ENCODE measurements at places on chromosomes 2 and 18.

DNA sequence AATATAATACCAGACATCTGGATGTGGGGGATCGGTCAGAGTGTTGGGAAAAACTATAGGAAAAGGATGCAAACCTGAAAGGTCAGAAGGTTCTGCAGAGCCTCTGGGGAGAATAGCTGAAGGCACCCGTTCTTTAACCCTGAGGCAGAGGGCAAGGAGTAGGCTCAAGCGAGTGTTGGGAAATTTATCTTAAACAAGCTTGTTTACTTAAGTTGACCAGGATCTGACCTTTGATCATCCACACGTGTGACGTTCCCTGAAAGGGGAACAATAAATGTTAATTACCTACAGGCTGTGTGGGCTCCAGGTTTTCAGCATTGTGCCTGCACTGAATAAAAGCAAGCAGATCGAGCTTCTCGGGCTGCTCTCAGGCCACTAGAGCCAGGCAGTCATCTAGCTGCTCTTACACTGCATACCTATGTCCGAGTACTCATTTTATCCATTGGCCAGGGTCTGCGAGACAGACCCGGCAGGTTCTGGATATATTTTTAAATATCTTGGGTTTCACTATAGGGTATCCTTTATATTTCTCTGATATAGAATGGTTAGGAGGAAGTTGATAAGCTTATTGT, 400.6 kb upstream of the CHST9 start:
- no peak for DNase-seq

DNA sequence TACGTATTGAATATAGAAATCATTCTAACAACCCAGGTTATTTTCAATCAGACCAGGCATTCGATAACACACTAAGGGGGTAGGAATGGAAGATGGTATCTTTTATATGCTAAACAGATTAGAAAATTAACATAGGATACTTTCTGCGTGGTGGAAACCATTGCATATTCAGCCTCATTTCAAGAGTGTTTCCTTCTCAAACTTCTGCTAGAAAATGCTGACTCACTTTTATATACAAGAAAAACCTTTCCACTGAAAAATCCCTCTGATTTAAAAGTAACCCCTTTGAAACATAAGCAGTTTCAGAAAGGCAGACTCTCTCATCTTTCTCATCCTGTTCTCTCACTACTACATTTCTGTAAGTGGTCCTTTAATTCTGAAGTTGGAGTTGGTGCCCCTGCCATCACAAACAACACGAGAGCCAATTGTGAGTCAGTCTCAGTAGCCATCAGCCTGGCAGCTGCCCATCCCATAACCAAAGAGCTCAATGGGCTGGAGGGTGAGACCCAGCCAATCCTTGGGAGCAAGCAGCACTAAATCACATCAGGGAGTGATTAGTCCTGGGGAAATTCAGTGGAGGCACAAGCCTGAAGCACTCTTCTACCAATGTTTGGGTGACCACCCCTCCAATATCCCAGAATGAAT, 343.1 kb downstream of the CELF4 start:
- no peak for DNase-seq

- DNase-seq = no peak
Observed at GRCh38 chr2:134341476-134341875, 87.6 kb downstream of the MGAT5 start.

GRCh38 chr18:67672716-67673115, 156.2 kb upstream of the DSEL start:
- DNase-seq = no peak

DNA sequence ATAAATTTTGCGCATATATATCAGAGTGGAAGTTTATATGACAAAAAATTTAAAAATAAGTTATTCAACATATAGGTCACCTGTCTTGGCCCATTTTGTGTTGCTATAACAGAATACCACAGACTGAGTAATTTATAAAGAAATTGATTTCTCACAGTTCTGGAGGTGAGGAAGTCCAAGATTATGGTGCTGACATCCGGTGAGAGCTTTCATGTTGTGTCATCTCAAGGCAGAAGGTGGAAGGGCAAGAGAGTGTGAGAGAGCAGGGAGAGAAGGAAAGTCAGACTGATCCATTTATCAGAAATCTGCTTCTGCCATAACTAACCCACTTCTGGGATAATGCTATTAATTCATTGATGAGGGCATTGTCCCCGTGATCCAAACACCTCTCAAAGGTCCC, 9.0 kb upstream of the FEZ2 start:
- no peak for DNase-seq

DNA sequence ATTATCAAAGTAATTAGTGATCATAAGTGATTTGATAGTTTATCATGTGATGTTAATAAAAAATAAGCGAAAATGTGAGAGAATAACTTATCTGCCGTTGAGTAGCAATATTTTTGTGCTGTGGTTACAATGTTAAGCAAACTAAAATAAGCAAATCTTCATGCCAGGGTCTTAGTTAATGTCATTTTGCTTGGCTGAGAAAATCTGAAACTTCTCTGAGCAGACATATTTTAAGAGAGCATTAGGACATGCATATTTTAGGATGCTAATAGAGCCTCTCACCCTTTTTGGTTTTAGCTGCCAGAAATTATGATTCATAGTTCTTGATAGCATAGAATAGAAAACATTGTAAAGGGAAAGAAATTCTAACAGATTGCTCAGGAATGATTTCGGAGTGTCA, 233.5 kb upstream of the ZEB2 start:
- no peak for DNase-seq

DNA sequence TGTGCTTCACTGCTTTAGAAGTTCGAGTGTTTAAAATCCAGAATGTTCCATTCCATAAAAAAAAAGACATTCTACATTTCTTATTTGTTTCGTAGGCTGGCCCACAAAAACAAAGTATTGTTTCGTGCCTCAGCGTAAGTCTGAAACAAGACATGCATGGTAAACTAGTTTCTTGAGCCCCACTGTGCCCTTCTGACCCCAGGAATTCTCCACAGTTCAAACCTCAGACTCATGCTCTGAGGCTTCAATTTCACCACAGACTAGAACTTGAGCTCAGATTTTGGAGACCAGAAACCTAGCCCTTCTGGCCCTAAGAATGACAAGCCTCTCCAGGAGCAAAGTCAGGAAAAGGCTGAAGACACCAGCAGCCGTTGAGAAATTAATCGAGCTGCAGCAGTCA, 151.5 kb downstream of the SLC8A1 start:
- no peak for DNase-seq

GRCh38 chr2:181777734-181778133, 97.4 kb upstream of the NEUROD1 start:
- no peak for DNase-seq

GRCh38 chr2:176149481-176149938, 1.8 kb upstream of the HOXD4 start:
- no peak for DNase-seq

- DNase-seq = no peak
Observed at GRCh38 chr2:86413296-86414094, 27.7 kb upstream of the KDM3A start.

DNA sequence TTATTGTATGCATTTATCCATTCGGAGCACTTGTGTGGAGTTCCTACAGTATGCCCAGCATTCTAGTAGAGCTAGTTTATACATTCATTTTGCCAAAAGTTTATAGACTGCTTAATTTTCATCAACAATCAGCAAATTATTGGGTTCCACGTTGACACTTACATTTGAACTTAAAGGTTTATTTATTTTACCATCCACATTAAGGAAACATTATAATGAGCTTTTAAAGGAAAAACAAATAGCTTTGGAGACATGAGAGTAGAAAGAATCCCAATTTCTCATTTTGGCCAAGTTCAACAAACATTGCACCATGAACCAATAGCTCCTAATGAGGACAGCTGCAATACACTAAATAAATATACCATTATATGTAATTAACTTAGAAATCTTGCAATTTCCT, 501.2 kb upstream of the SMIM21 start:
- DNase-seq = no peak

- DNase-seq = no peak
Observed at GRCh38 chr2:186027922-186028321, 289.3 kb downstream of the FSIP2 start.

GRCh38 chr2:176852667-176853066, 359.9 kb upstream of the HNRNPA3 start:
- DNase-seq = no peak

GRCh38 chr2:190408538-190409271, 550 bp downstream of the MFSD6 start:
- DNase-seq = peak; percentile 11

DNA sequence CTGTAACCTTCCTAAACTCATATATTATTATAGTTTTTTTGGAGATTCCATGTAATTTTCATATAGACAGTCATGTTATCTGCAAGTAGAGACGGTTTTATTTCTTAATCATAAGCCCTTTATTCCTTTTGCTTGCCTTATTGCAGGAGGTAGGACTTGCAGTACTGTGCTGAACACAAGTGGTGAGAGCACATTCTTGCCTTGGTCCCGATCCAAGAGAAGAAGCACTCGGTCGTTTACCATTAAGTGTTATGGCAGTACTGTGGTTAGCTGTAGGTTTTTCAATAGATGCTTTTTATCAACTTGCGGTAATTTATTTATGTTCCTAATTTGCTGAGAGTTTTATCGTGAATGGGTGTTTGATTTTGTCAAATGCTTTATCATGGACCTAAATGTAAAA, 305.7 kb downstream of the DYSF start:
- DNase-seq = peak; percentile 79

DNA sequence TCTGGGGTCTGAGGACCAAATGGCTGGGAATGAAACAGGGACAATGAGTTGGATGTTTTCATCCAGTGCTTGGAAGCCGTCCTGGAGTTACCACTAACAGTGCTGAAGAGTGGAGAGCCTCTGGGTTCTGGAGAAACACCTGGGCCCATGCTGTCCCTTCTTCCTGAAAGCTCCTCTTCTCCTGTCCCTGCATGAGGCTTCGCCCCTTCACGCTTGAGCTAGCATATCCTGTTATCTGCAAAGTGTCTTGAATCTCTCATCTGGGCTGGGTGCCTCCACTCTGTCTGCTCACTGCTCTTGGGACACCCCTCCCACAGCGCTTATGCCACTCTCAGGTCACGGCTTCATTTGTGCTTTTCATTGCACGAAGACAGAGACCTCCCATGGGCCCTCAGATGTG, 154.5 kb downstream of the MYCN start:
- DNase-seq = no peak

GRCh38 chr2:238338710-238339394, 18.5 kb downstream of the TRAF3IP1 start:
- DNase-seq = no peak

DNA sequence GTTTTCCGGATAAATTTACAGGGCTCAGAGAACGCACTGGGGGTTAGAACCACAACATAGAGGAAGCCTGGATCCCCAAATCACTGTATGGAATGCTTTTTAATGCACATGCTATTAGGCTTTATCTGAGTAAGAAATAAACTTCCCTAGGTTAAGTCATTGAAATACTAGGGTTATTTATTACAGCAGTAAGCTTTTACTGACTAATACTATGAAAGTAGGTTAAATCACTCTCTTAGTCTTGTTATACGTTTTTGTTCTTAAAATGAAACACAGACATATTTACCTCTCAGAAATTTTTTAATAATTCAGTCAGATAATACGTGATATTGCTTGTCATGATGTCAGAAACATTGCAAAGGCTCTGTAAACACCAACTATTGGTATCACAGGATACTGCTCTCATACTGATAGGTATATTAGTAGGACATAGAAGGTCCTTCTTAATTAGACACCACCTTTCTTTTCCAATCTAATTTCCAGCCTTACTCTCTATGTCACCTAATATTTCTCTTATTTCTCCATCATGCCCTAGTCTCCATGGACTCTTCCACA, 162.7 kb upstream of the NYAP2 start:
- no peak for DNase-seq

- peak; percentile 96 for DNase-seq
Observed at GRCh38 chr2:176552501-176553135, 283.4 kb downstream of the MTX2 start.

GRCh38 chr18:59270689-59271257, 2.5 kb downstream of the RAX start:
- no peak for DNase-seq

DNA sequence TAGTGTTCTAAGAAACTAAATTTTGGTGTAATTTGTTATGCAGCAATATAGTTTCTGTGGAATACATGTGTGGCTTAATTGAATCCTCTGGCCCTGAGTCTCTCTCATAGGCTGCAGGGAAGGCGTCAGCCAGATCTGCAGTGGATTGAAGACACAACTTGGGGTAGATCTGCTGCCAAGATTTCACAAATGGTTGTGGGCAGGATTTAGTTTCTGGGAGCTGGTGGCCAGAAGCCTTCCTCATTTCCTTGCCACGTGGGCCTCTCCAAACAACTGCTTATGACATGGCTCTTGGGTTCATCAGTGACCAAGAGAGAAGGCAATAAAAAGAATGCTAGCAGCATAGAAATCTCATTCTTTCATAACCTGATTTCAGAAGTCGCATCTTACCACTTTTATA, 28.2 kb downstream of the CCDC102B start:
- DNase-seq = peak; percentile 28

GRCh38 chr2:68756178-68756577, 21.6 kb downstream of the ARHGAP25 start:
- DNase-seq = no peak

DNA sequence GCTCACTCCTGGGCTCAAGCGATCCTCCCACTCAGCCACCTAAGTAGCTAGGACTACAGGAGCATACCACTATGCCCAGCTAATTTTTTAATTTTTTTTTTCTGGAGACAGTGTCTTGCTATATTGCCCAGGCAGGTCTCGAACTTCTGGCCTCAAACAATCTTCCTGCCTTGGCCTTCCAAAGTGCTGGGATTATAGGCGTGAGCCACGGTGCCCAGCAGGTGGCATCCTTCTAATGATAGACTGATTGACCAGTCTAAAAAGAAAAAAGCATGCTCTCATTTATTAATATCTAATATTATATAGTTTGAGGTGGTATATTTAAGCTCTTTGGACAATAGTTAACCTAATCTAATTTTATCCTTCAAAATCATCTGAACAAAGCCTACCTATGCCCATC, 198.6 kb downstream of the CAMKMT start:
- DNase-seq = no peak

DNA sequence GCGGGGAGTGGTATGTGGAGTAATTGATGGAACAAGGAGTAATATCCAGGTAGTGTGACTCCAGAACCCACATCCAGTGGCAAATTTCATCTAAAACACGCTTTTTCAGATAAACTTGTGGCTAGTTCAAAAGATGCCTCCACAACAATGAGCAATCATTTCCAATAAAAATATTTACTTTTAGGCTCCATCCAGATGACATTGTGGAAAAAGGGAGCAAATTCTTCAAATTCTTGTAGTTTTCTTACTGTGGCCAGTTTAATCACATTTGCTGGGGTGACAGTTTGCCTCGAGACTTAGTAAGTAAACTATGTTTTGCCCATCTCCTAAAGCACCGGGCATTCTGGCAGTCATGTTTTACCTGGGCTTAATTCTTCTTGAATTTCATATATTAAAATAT, 243.6 kb downstream of the IRS1 start:
- no peak for DNase-seq
